ENCODE measurements at places on chromosomes 2 and 18. TPM values are rescaled to one million over a fixed set of nuclear protein-coding genes. Genes with fewer than 3 reads are reported as not detected.
A peak's percentile ranks its signal among the peaks of the same experiment; 100 is the strongest.

The LRRTM1 gene
- total RNA-seq: not detected

DNA sequence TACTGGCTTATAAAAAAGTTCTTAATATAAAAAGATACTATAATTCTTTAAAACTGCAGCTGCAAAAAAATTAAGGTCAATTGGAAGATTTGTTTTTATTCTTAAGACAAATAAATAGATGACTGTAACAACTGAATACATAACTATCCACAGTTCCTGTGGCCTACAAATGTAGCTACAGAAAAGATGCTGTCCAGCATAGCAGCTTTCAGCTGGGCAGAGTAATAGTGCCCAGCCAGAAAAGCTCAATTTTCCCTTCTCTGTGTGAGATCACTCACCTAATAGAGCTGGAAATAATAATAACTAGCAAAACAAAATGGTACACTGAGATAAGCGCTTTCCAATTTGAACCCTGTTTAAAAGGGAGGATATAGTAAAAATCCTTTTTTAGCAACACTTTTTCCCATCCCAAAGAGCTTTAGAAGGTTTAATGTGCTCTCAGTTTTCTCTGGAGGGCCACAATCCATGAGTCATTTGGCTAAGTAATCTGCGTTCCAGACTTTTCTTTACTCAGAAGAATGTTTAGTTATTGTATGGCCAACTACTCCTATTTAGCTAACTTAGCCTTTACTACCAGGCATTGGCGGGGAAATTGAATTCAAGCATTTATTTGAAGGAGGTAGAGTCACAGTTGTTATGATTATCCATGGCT is 158.1 kb upstream of the SLC39A10 start:
- DNase-seq: no peak

- no peak for DNase-seq
Observed at GRCh38 chr18:58793361-58793760, 71.3 kb upstream of the ZNF532 start.

GRCh38 chr2:199443589-199444130 is 14.1 kb downstream of the SATB2 start:
- DNase-seq: no peak

The PLCD4 gene
- total RNA-seq: not detected

The CRYGC gene
- not detected for total RNA-seq

DNA sequence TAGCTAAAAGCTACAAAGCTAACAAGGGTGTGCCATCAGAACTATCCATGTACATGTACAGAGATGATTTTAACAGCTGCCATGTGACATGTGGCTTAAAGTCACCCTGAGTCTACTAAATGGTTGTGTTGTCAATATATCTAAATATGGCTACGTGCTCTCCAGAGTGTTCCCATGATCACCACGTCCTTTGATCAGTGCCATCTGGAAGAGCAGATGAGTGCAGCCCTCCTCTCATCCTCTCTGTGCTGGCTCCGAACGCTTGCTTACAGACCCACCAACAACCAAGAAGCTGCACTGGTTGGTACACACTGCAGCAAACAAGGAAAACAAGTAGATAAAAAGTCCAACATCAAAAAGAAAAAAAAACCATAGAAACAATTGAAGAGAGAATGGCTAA is 88.6 kb upstream of the NARS1 start:
- DNase-seq: no peak

The GPR75 gene
- 2.1 TPM for total RNA-seq

- DNase-seq: no peak
Observed at GRCh38 chr2:225493420-225494099, 94.0 kb downstream of the NYAP2 start.

The TRAPPC12 gene
- 76.5 TPM for total RNA-seq

GRCh38 chr18:58541789-58542425 is 87.0 kb downstream of the ALPK2 start:
- peak; percentile 10 for DNase-seq

The RIT2 gene
- not detected for total RNA-seq

The CELF4 gene
- not detected for total RNA-seq

DNA sequence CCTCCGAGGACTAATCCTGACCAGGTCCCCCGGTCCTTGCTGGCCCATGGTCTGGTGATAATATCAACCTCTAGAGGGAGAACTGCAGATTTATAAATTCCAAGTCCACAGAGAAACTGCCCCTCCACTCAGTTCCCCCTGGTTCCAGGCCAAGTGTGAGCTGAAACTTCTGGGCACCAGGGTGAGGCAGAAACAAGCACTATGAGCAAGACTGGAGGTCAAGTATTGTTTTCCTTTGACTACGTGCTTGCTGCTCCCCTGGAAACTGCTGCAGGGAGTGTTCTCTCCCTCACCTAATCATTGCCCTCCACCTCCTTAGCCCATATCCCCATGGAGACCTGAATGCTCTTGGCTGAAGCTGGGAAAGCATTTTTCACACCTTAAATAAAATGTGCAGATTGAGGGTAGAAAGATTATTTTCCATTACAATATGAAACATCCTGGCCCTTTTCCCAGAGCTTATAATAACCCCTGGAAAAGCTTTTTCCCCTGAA is 135.2 kb downstream of the RDH14 start:
- no peak for DNase-seq

The PLB1 gene
- 0.39 TPM for total RNA-seq

DNA sequence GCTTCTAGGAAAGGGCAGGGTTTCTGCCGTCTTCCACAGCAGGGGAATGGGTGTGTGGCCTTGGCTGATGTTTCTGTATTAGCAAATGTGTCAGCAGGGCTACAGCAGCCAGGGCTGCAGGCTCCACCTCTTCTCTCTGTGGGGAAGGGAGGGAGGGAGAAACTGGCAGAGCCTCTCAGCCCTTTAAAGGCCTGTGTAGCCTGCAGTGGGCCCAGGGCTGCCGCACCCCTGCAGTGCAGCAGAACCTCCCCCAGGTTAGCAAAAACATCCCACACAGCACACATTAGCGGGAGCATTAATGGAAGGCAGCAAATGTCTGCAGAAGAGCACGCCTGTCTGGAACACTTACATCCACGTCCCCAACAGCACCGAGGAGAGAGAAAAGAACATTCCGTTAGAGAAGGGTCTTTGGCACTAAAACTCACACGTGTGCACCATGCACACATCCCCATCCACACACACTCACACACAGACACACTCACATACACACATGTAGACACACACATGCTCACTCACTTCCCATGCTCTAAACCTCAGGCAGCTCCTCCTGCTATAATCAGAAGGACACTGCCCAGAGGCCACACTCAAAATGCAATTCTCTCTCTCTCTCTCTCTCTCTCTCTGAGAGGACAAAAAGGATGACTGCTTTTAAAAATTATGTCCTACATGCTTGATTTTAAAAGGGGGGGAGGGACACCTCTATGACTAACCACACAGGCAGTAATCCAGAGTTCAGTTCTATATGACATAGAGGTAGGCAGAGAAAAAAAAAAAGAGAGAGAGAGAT is 24.1 kb downstream of the MRPL35 start:
- DNase-seq: no peak

DNA sequence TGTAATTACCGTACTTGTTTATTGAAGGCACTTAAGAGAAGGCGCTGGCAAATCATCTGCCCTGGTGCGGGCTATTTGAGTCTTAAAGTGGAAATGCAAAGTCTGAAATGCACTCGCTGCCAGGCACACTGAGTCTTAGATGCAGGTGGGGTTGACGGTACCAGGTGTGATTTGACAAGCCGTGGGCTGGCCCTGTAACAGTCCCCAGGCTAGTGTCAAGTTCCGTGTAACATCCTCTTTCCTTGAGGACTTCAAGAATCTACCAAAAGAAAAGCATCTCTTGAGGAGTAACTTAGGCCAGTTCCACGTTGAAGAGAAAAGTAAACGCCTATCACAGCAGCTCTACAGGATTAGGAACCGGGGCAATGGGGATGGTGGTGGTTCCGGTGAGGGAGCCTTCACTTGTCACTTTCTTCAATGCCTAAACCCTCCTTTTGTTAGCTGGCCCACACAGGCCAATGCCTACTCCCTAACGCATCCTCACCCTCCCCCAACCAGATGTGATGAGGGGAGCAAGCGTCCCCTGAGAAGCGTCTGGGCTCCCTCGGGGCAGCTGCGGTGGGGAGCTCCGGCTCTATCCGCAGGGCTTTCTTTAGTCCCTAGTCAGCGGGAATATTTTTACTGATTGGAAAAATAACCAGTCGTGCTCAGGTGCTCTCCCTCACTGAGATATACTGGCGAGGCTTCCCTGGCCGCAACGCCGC is 1.5 kb upstream of the UGP2 start:
- no peak for DNase-seq

The ID2 gene
- 165 TPM for total RNA-seq

DNA sequence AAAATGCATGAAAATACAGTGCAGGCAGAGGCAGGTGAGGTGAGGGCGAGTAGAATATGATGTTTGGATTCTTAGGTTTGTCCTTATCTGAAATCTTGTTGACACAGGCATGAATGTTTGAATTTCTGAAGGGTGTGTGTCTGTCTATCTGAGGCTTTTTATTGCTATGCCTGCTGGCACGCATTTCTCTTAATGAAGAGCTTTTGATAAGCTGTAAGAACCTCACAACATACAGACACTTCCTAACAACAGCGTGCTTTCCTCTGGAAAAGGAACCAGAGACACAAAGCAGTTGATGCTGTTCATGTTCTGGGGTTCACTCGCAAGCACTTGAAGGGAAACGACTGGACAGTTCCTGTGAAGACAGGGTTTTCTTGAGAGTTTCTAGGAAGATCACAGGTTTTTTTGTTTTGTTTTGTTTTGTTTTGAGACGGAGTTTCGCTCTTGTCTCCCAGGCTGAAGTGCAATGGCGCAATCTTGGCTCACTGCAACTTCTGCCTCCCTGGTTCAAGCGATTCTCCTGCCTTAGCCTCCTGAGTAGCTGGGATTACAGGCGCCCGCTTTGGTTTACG is 33.3 kb upstream of the CABLES1 start:
- no peak for DNase-seq

The DYNC1I2 gene
- total RNA-seq: 48.3 TPM

The FN1 gene
- 0.18 TPM for total RNA-seq

DNA sequence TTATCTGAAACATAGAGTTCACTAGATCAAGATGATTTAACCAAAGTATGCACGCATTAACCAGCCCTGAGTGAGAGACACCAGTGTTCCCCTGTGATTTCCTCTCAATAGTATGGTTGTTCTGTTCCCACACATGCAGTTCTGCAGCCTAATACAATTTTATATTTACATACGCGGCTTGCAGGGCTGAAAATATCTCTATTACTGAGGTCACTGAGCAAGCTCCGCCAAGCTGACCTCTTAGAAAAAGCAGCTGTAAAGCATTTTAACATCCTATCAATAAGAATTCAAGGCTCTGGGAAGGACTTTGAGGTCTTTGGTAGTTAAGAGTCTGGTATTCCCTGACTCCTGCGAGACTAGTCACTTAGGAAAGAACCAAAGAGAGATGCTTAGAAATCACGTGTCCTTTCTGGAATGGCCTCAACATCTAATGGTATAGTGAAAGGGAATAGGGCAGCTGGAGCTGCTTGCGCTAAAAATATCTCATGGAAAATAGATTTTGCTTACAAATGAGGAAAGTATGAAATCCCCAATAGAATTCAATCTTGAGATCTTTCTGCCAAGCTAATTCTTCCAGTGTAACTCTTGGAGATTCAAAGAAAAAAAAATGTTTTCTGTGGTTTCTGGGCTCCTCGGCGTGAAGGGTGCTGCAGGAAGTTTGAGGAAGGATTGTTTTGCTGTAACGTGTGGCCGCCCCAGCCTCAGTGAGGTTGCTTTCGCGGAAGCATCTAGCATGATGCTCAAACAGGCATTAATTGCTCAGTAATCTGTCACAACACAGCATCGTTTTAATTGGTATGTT is 59.2 kb downstream of the DOCK10 start:
- DNase-seq: no peak

DNA sequence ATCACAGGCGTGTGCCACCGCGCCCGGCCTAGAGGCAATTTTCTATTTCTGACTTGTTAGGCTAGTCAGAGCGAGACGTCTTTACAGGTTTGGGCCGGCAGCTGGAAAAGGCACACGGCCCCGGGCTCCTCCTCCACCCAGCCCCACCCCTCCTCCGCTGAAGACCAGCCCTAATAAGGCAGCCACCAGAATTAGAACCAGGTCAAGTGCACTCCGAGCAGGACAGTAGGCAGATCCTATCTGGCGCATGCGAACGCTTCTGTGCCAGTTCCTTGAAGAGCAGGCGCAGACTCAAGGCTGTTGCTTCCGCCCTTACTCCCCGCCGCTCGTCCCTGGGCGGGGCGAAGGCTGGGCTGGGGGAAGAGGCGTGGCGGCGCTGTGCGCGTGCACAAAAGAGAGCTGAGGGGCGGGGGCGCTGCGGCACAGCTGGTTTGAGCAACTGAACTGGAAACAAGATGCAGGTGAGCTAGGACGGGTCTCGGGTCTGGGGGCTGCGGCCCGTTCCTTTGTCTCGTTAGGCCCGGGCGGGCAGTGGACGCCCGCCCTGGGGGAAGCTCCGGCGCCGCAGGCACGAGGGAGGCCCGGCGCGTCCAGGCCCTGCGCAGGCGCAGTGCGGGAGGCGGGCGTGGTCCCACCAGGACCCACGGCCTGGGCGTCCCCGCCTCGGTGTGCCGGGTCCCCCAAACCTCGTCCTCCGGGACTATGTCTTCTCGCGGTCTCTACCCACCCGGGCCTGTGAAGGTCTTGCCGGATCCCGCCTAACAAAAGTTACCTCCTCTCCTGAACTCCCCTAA is at the start of gene PDCL3:
PDCL3 (plus strand) TSS at position 381 of the 794 bp plus-strand sequence; CDS start at position 456, 75 bp downstream.
- peak; percentile 97 for DNase-seq

The C2orf15 gene
- 0.92 TPM for total RNA-seq

The CDC42EP3 gene
- 39.1 TPM for total RNA-seq

DNA sequence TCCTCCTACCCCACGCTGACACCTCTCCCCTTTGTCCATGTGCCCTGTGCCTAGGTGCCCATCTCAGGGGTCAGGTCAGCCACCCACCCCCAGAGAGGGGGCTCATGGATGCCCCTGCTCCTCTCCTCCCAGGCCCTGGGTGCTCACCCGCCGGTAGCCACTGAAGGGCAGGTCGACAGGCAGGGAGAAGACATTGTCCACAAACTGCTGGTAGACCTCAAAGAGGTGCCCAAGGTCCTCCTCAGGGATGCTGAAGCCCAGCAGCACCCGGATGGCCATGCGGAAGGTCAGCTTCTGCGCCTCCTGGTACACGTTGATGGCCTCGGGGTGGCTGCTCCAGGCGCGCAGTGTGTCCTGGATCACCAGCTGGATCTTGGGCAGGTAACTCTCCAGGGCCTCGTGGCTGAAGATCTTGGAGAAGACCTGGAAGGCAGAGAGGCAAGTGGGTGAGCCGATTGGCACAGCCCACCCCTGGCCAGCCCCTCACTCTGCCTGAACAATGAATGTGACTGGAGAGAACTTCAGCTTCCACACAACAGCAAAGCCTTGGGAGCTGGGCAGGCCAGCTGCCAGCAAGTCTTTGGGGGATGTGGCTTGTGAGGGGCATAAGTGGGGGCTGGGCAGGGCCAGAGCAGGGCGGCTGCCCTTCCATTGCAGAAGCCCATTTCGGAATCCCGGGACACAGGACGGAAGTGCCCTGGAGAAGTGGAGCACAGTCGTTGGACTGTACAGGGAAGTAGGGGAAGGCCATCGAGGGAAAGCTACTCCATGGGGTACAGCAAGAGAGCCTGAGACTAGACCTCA is 12.5 kb downstream of the CYP26B1 start:
- peak; percentile 39 for DNase-seq

The CD226 gene
- total RNA-seq: 150 TPM

The ARHGEF33 gene
- 0.22 TPM for total RNA-seq

All from CD8-positive, alpha-beta memory T cell (primary cell).